ENCODE measurements at places on chromosomes 1 and 21.
A peak's percentile ranks its signal among the peaks of the same experiment; 100 is the strongest.

DNA sequence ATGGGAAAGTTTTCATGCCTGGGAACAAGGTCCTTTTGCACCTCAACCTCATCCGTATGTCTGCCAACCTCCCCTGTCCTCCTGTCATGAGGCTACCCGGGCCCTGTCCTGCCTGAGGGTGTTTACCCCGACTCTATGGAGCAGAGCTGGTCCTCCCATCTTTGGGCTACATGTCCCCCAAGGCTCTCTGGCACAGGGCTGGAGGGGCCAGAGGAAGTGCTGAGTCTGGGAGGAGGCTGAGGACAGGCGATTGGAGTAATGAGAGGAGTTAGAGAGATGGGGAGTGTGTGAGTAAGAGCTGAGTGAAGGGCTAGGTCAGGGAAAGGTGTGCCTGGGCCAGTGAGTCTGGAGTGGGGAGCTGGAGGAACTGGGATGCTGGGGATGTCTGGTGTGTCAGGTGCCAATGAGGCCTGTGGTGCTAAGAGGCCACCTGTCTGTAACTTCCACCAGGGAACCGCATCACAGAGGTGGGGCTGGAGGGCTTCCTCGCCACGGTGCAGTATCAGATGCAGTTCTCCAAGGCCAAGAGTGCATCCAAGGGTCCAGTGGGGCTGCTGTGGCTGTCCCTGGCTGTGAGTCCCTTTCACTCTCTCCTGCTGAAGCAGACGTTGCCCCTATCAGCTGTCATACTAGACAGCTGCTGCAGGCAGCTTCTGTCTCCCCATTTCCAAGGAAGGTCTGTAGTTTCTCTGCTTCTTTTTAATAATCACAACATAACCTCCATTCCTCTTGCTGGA, 11.7 kb downstream of the LRRC71 start:
- no peak for DNase-seq

DNA sequence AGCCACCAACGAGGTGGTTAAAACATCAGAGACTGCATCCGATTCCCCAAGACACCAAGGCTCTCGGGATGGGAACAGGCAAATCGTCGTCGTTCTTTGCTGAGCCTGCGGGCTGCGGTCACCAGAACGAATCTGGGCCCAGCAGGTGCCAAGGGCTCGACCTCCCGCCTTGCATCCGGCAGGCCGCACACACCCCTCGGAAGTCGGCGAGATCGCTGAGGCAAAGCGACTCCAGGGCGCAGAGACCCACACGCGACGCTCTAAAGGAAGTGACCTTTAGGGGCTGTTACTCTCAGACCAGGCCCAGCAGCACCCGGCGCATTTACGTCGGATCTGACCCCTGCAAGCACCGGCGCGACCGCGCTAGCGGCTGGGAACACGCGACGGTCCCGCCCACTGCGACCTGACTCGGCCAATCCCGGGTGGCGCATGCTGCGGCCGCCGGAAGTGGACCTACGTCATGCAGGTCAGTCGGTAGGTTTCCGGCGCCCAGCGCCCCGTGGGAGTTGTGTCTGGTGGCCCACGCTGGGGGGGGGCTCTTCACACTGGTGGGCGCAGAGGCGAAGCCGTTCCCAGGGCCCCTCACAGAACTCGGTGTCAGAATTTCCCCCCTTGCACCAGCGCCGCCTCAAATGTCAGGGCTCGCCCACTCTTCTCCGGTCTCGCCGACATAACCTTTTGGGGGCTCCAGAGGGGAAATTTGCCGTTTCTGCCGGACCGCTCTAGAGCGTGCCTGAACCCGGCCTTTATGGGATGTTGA, 7.5 kb upstream of the PARK7 start:
- peak; percentile 26 for DNase-seq

DNA sequence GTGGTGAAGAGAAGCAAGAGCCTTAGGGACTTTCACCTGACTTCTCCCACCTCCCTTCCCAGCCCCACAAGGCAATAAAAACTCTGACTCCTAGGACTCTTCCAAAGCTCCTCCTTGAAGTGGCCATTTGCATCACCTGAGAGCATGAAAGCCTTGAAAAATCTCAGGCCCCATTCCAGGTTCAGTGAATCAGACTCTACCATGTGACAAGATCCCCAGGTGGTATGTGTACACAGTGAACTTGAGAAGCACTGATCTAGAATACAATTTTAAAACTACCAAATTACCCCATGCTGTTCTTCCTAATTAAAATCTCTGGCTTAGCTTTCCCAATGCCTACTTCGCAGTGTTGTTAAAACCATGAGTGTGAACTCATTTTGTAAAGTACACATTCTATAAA, 195.1 kb upstream of the SAMSN1 start:
- peak; percentile 22 for DNase-seq

DNA sequence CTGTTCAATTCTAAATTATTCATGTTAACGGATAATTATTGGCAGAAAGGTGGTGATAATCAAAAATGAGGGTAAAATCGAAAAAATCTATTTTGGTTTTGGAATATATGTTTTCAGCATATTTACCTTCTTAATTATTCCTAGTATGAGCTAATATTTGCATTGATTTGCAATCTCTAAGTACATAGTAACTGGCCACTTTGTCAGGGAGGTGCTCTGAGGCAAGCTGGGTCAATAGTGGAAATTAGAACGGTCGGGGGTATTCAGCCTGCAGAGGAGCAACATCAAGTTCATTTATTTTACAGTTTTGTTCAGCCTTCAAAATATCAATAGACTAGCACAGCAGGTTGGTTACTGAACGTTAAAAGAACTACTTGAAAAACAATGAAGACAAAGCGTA, 1.8 kb downstream of the OTUD7B start:
- DNase-seq: no peak

- DNase-seq: no peak
These were observed 140.0 kb downstream of the VAV3 start for GRCh38 chr1:107824946-107825345.

GRCh38 chr1:153623101-153623500, 4.2 kb downstream of the S100A13 start:
- DNase-seq: no peak

- DNase-seq: no peak
These were observed 635 bp upstream of the MMEL1 start for GRCh38 chr1:2633366-2633935.

- no peak for DNase-seq
These were observed 514.0 kb upstream of the ADAMTS5 start for GRCh38 chr21:27480841-27481261.

DNA sequence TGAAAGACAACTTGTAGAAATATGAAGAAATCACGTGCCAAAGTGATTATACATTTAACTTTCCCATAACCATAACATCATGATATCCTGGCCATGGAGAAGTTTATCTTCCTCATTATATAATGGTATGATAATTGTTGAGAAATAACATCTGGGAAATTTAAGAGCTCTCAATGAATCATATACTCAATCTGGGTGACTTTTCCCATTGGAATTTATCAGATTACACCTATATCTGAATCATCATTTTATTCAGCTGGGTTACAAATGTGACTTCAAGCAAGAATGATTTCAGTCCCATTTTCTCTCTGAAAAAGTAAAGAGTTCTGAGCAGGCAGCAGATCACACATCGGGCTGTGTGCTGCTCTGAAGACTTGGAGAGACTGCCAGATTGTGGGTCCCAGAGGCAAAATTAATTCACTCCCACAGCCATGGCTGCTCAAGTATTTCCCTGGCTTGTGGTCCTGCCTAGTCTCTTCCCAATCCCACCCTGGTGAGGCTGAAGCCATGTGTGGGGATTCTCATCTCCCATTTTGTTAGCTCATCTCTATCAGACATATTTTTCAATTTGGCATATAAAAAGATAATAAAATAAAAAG, 278.0 kb downstream of the MRPL39 start:
- no peak for DNase-seq

DNA sequence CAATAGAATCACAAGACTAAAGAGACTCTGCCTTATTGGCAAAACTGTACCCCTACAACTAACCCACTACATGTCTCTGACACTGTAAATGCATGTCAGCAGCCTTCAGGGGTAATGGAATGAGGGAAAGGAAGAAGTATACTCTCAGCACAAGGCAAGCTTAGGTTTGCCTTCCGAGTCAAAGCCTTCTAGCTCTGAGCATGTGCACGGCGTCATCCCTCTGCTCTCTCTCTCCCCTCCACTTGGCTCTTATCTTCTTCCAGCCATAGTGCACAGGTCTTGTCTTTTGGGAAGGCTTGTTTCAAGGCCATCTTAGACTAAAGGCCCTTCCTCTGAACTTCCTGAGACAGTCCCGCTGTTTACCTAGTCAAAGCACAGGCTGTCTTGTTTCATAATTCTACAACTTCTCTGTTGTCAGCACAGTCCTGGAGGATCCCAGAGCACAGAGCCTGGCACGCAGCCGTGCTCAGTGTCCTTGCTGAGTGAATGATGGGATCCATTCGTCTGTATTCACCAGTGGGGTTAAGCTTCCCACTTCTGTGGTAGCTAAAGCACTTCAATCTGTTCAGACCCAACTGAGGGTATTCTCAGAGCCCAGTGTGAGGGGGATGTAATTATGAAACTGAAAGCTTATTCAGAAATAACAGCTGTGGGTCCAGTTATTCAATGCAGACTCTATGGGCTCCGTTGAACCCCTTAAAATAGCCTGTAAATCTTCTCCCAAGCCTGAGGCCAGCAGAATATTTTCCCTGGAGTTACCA, 166.5 kb upstream of the PLD5 start:
- DNase-seq: no peak

DNA sequence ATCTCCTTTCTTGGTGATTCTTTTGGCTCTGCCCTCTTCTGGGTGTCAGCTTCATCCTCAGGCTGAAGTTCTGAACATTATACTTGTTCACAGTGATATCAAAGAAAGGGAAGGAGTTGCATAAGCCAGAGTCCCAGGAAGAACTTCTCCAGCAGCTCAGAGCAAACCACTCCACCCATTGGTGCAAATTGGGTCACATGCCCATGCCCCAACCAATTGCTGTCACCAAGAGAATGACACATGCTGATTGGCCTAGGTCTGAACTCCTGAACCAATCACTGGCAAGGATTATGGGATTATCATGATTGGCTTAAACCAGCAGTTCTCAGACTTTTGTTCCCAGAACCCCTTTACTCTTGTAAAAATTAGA, 256.5 kb upstream of the TMEM51 start:
- no peak for DNase-seq

GRCh38 chr1:155696524-155696923, 7.6 kb downstream of the DAP3 start:
- no peak for DNase-seq

- DNase-seq: no peak
These were observed 72.2 kb downstream of the PLEKHA6 start for GRCh38 chr1:204287466-204287891.

- no peak for DNase-seq
These were observed 18.4 kb upstream of the TNFRSF1B start for GRCh38 chr1:12148160-12148957.

- no peak for DNase-seq
These were observed 22.8 kb downstream of the ATP5PO start for GRCh38 chr21:33892853-33893252.

- no peak for DNase-seq
These were observed 90.1 kb upstream of the RAVER2 start for GRCh38 chr1:64654519-64655341.

- DNase-seq: no peak
These were observed 177.0 kb downstream of the HS2ST1 start for GRCh38 chr1:87091425-87091824.

DNA sequence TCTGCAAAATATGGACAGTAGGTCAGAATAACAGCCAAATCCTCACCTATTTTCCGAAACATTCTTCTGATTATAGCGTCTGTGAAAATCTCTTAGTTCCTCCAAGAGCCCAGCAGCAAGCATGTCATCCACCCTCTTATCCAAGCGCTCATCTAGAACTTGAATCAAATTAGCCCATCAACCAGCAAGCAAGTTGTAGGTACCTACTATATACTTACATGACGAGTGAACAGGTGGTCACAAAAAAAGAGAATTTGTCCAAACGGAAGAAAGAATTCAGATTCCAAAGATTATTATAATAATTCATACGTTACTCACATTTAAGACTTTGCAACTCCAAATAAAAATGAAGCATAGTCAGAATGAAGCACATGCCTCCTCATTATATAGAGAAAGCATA, 35.4 kb downstream of the TRIT1 start:
- peak; percentile 62 for DNase-seq

GRCh38 chr1:230262867-230263567, 163.1 kb downstream of the PGBD5 start:
- no peak for DNase-seq

GRCh38 chr1:81678779-81679178, 122.0 kb upstream of the ADGRL2 start:
- DNase-seq: peak; percentile 85

DNA sequence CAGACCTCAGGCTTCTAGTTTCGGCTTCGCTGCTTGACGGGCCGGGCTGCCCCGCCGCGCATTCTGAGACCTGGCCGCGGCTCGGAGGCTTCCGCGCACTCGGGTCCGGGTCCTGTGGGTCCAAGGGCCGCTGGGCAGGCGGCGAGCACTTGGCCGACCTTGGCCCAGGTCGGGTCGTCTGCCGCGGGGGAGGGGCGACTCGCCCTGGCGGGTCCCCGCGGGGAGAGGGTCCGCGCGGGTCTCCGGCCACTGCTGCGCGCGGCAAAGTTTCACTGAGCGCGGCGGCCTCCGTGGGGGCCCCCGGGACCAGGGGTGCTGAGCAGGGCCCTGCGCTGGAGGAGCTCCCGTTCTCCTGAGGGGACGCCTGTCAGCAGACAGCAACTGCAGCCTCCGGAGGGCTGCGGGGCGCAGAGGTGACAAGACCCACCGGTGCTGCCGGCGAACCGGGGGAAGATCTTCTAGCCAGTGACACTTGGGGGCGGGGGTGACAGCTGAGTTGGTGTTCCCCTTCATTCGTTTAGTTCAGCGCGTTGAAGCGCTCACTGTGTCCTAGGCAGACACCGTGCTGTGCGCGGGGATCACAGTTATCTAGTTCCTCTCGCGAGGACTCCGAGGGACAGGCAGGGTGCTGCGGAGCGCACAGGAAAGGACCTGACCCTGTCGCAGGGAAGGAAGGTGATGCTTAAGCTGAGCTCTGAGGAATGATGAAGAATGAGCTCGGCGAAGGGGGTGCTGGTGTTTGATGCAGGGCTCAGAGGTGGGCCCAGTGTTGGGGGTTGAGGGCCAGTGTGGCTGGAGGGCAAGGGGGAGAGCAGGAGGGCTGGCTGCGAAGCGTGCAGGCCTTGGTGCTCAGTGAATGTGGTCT, 725 bp downstream of the MTFR1L start:
- peak; percentile 73 for DNase-seq

GRCh38 chr1:156481527-156481926, 19.0 kb downstream of the MEF2D start:
- DNase-seq: no peak

- no peak for DNase-seq
These were observed 69.0 kb upstream of the SDC3 start for GRCh38 chr1:30977511-30977910.

- peak; percentile 90 for DNase-seq
These were observed 37.1 kb upstream of the ARHGEF10L start for GRCh38 chr1:17502326-17502778.

DNA sequence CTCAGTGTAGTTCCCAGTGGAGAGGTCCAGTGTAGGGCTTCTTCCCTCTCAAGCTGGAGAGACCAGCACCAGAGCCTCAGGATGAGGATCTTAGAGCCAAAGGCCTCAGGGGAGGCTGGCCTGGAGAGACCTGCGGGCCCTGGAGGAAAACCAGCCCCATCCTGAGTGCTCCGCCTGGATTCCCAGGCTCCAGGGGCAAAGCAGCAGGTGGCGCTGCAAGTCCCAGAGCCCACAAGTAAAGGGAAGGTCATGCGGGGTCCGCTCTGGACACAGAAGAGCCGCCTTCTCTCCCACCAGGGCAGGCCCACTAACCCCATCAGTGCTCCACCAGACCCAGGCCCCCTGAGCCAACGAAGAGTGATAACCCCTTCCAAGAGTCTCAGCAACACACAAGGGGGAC, 22.7 kb downstream of the PGBD5 start:
- no peak for DNase-seq
